ENCODE measurements at places on chromosomes 3 and 15.

- no peak for DNase-seq
Measured at GRCh38 chr3:175404027-175404426, 544.9 kb downstream of the NAALADL2 start.

- DNase-seq = no peak
Measured at GRCh38 chr3:132592216-132592615, 4.9 kb upstream of the ACKR4 start.

GRCh38 chr3:50345586-50346234 lies at the start of gene ZMYND10:
ZMYND10 (minus strand) TSS chr3:50345732; CDS start chr3:50345579, 153 bp downstream.
- peak; percentile 35 for DNase-seq

GRCh38 chr15:71545223-71545760 lies 265.1 kb upstream of the NR2E3 start:
- DNase-seq = no peak

DNA sequence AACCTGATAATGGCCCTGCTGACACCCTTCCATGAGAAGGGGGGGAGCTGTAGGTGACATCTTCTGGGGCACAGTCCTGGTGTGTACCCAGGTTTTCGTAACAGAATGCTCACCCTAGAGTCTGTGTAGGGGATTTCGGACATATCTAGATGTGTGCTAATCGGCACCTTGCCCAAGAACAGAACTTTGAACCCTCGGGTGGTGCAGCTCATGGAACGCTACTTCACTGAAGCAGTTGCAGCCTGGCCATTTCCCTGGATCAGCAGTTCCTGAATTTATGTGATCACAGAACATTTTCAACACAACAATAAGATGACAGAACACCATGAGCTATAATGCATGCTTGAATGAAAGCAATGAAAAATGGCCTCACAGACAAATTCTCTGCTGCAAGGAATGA lies 57.5 kb upstream of the MUC13 start:
- DNase-seq = no peak

GRCh38 chr3:177358091-177358976 lies 161.1 kb upstream of the TBL1XR1 start:
- DNase-seq = peak; percentile 31

- no peak for DNase-seq
Measured at GRCh38 chr3:190436331-190436730, 13.4 kb downstream of the TMEM207 start.

DNA sequence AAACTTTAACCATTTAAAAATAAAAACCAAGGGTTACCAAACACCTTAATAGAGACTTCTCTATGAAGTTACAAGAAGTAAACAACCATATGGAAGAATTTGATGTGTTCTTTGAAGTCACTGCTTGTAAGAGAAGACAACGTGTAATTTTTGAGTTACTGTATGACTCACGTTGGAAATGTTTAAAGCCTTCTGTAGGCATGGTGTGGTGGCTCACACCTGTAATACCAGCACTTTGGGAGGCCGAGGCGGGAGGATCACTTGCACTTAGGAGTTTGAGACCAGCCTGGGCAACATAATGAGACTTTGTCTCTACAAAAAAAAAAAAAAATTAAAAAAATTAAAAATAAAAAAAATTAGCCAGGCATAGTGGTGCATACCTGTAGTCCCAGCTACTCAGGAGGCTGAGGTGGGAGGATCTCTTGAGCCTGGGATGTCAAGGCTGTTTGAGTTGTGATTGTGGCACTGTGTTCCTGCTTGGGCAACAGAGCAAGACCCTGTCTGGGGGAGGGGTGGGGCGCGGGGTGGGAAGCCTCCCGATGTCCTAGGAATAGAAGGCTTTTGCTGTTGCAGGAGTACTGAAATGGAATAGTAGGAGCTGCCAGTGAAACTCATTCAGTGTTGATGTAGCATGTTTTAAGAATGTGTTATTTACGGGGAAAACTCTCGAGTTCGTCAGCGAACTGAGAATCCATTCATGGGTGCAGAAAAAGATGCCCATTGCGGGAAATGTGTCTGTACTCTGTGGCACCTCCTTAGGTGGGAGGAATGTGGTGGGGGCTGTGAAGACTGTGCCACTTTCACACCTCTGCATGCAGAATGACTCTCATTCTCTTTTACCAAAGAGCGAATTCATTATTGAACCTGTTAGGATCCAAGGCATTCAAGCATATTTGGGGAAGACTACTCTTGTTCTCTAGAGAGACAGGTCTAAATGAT lies 134.2 kb downstream of the FNDC3B start:
- DNase-seq = no peak

DNA sequence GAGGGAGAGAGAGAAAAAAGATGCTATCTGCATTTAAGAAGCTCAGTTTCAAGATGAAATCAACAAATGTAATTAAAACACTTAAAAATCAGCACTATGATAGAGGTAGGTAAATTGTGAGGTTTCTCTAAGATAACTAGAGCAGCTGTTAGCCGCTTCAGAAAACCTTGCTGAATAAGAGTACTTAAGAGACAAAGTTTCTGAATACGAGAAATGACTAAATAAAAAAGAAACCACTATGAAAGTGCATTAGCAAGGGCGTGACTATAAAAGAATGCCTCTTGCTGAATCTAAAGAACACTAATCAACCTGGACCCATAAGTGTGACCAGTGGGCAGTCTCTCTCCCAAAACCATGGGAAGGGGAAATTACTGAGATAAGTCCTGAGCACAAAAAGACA lies 41.8 kb downstream of the IQCB1 start:
- DNase-seq = no peak

DNA sequence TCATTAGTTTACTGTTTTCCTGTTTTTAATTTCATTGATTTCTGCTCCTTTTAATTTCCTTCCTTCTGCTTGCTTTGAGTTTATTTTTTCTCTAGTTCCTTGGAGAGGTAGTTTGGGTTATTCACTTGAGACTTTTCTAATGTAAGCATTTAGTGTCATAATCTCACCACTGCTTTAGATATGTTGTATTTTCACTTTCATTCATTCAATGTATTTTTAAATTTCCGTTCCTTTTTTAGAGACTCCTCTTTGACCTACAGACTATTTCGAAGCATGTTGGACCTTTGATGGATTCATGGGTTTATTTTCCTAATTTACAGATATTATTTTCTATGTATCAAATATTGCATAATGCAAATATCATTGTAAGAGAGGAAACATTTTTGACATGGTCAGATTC lies 23.3 kb downstream of the KLHL18 start:
- DNase-seq = no peak

- DNase-seq = peak; percentile 16
Measured at GRCh38 chr3:50525987-50526386, 22.6 kb upstream of the CACNA2D2 start.

GRCh38 chr15:71440489-71441110 lies 325.3 kb downstream of the THSD4 start:
- no peak for DNase-seq

GRCh38 chr3:193731656-193732055 lies 138.6 kb downstream of the OPA1 start:
- no peak for DNase-seq

- no peak for DNase-seq
Measured at GRCh38 chr3:151721294-151721693, 12.4 kb upstream of the AADACL2 start.

- no peak for DNase-seq
Measured at GRCh38 chr3:161414907-161415306, 43.6 kb upstream of the SPTSSB start.

GRCh38 chr3:106688464-106688863 lies 688.8 kb upstream of the CCDC54 start:
- DNase-seq = no peak

GRCh38 chr3:172225215-172225707 lies 185.9 kb downstream of the FNDC3B start:
- DNase-seq = no peak

- DNase-seq = no peak
Measured at GRCh38 chr15:51782357-51782896, 31.0 kb downstream of the TMOD2 start.

GRCh38 chr3:5221701-5222100 lies 34.2 kb downstream of the EDEM1 start:
- no peak for DNase-seq

DNA sequence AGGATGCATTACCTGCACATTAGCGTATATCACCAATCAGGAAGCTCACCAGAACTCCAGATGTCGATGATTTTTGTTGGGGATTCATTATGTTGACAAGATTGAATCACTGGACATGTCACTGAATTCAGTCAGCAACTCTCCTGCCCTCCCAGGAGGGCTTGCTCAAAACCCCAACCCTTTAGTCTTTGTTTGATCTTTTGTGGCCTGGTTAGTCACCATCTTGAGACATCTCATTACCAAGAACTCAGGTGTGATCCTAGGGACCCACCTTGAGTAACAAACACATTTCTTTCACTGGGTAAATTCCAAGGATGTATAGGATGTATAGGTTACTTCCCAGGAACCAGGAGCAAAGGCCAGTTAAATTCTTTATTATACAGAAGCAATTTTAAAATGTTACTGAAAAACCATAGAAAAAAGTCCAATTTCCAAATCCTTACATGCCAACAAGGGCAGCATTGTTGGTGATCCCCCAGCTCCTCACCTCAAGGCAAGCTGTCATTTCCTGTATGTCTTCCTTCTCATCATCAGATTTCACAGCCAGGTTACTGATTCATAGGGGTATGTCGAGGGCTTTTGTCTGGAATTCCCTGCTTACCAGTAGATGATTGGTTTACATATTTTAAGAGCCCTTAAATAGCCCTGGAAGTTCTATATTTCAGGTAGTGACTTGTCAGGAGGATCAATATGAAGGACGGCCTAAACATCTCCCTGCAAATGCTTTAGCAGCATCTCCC lies 11.7 kb downstream of the SNRPN start:
- DNase-seq = no peak

All from activated CD8-positive, alpha-beta memory T cell treated with anti-CD3 and anti-CD28 coated beads for 4 hours (primary cell).